Midbrain (tissue), 1 donor: ENCODE measurements at places on chromosomes 5 and 9.

DNA sequence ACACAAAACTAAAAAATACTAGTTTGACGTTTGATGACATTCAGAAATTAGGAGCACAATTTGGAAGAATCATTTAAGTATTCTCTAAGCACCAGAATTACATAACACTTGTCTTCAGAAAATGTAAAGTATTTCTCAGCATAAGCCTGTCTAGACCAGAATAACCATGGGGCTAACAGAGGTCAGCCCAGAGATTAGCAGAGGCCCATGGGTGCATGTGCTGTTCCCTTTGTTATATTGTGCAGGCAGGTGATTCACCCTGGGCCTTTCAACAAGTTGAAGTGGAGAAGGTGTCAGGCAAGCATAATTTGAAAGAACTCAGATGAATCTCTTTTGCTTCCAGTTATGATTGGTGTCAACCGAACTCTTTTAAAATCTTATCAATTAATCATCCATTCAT, 227.9 kb downstream of the LURAP1L start:
- no peak for DNase-seq

DNA sequence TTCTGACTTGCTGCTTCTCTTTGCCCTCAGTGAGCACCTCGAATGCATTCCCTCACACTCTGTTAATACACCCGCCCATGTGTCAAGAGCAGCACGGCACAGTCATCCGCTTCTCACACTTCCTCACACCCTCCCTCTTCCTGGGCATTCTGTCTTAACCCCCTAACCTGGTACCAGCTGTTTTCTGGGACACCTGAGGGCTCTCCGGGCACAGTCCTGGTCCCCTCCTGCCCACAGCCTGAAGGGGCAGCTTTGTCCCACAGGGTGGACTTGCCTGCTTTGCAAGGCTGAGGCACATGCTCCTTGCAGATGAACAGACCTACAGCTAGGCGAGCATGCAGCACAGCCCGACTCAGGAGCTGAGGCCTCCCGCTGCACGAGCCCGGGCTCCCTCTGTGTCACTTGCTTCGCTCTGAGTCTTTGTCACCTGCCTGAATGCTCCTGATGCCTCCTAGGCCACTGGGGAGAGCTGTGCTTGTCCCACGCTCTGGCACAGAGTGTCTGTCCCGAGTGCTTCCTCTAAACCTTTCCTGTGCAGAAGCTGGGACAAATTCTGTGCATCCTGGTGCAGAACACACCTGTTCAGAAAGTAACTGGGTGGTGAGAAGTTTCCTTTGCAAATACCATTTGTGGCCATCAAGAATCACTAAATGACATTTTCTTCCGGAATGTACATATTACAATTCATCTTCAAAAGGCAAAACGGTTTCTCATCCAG, 47.8 kb downstream of the AHRR start:
- no peak for DNase-seq

DNA sequence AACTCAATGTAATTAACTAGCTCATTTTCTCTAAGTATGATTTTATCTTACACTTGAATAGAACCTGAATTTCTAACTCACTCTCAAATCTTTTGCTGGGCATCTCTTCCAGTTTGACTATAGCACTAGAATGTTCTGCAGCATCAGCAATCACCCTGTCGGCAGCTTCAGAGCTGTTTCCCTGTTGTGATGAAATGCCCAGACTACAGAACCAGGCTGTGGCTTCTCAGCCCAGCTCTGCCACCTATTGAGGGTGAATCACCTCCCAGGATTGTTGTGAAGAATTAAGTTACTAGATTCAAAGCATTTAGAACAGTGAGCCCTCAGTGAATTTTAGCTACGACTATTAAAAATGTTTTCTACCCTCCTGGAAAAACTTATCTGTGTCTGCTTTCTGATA, 90.4 kb upstream of the ANKRD55 start:
- DNase-seq, result no peak

DNA sequence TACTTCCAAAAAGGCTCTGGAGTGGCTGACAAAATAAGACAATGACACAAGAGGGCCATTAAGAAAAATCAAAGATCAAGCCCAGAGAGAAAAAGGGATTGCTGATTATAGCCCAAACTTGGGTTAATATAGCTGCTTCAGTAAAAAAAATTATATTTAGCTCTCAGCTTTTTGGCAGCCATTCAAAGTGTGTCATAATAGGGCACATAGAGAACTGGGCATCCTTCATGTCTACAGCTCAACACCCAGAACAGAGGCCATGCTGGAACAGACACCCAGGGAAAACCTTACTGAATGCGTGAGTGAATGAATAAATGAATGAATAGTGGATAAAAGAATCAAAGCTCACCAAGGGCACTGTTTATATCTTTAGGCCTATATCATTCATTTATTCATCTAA, 110.1 kb downstream of the SLIT3 start:
- no peak for DNase-seq

DNA sequence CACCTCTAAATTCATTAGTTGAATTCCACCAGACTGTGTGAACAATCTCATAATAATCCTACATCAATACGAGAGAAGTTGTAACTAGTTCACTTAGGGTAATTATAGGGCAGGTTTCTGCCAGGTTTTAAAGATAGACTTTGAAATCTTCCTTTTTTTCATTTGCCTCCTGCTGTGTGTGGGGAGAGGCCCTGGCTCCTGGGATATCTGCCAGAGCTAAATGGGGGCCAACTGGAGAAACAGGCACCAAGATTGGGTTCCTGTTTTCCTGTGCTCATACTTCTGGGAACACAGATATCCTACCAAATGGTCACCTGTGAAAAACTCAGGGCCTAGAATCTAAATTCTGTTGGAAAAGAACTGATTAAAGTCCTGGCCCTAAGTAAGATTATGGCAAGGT, 42.3 kb downstream of the SH3RF2 start:
- DNase-seq, result no peak

DNA sequence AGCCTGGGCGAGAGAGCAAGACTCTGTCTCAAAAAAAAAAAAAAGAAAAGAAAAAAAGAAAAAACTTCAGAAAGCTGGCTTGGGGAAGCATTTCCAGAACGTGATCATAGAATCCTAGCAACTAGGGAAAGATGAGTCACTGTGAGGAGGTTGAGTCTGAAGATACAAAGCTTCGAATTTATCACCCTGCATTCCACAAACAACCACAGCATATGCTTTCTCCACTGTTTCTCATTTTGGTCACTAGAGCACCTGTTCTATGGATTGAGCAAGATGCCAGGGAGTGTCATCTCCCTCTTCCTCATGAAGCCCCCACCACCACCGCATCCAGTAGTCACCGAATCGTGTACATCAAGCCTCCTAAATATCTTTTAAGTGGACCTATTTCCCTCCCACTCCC, 37.9 kb downstream of the SEMA5A start:
- no peak for DNase-seq

GRCh38 chr5:169350759-169351240, 49.9 kb upstream of the SLIT3 start:
- no peak for DNase-seq

DNA sequence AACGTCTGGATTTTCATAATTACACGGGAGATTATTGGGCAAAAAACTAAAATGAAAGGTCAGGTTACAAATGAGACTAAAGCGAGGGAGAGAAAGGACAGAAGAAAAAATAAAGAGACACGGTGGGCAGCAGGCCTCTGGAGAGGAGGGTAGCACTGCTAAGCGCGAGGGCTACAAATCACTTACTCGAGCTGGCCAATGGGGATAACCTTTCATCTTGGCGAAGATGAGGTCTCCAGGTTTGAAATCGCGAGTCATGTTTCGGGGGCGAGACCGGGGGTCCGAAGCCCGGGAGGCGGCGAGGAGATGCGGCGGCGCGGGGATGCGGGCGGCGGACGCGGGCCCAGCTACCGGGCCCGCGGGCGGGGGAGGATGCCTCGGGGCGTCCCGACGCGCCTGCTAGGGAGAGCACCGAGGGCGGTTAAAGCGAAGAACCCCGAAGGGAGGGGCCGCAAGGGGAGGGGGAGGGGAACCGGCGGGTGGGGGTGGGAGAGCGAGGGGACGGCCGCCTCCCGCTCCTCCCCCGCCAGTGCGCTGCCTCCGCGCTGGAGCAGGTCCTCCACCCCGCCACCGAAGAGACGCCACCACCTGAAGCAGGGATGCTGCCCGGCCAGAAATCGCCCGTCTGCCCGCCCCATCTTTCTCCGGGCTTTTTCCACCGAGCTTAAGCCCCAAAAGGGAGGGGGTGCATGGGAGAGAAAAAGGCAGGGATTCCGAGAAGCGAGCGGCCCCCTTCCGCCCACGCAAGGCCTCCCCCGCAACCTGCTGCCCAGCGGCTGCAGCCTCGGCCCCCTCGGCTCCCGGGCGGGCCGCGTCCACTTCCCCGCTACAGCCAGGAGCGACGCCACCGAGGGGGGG, 610 bp downstream of the PSIP1 start:
- peak; percentile 46 for DNase-seq
